ENCODE measurements at places on chromosomes 7 and 10.

DNA sequence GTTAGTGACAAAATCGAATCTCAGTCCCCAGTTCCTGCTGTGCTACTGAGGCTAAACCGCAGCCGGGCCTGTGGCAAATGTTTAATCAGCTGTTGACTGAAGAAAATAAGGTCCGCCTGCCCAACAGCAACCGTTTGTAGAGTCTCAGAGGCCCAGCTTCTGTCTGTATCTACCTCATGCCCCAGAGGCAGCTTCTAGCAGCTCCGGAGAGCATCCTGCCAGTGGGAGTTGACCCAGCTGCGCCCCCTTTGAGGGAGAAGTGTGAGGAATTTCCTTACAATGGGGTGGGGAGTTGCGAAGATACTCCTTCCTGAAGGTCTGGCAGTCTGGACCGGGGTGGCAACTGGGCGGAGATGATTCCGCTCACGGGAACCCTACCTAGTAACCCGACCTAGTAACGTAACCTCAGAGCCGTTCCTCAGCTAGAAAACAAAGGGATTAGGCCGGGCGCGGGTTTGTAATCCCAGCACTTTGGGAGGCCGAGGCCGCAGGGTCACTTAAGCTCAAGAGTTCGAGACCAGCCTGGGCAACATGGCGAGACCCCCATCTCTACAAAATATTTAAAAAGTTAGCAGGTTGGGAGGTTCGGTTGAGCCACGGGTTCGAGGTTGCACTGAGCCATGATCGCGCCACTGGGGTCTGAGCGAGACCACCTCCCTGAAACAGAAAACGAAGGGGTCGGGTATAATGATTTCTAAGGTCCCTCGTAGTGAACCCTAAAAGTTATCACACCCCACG lies 846 bp upstream of the ZNF775 start:
- no peak for DNase-seq

- no peak for DNase-seq
These were observed 48.4 kb downstream of the PRR15 start for GRCh38 chr7:29611941-29612544.

GRCh38 chr7:98400542-98401340 lies at the start of gene BAIAP2L1:
TSS of gene BAIAP2L1 (minus strand) at chr7:98401090. CDS start at chr7:98400852, 238 bp downstream.
- DNase-seq: peak; percentile 56

GRCh38 chr7:48528646-48529045 lies 357.4 kb downstream of the ABCA13 start:
- no peak for DNase-seq

GRCh38 chr10:93695740-93696139 lies 6.7 kb downstream of the FRA10AC1 start:
- no peak for DNase-seq

GRCh38 chr10:1670541-1671365 lies 66.6 kb downstream of the ADARB2 start:
- no peak for DNase-seq

GRCh38 chr7:87140271-87140748 lies 11.9 kb upstream of the DMTF1 start:
- no peak for DNase-seq

DNA sequence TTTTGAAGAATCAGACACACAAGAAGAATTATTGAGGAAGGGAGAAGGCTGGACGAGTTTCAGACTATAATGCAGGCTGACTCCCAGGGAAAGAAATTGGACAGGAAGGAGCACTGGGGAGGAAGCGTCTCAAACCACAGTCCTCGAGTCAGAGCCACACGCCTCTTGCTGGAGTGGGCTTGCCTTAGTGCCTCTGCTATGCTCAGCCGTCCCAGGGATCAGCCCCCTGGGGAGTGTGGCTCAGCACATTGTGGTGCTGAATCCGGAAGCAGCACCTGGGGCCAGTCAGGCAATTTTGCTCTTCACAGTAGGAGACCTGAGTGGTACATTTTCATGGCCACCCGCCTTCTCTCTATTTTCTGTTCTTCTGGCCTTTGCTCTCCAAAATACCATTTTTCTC lies 67.4 kb upstream of the SLC35G1 start:
- DNase-seq: no peak

- DNase-seq: no peak
These were observed 22.2 kb downstream of the PLA2G12B start for GRCh38 chr10:72932259-72933015.

DNA sequence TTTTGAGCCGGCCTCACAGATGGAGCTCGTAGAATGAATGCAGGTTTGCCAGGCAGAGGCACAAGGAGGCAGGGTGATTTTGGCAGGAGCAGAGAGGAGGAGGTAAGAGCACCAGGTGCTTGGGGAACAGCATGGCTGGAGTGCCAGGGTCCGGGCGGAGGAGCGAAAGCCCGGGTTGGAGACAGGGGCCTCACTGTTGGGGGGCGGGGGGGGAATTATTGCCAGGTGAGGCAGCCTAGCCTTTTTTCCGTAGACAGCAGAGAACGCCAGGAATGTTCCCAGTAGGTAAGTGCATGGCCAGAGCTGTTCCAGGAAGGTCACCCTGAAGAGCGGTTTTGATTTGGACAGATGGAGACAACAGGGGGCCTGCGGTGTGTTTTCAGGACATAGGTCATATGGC lies 9.5 kb downstream of the SRRM3 start:
- no peak for DNase-seq

- no peak for DNase-seq
These were observed 275.4 kb upstream of the PFKP start for GRCh38 chr10:2791774-2792443.

GRCh38 chr7:101123703-101124068 lies 3.2 kb upstream of the SERPINE1 start:
- DNase-seq: no peak

DNA sequence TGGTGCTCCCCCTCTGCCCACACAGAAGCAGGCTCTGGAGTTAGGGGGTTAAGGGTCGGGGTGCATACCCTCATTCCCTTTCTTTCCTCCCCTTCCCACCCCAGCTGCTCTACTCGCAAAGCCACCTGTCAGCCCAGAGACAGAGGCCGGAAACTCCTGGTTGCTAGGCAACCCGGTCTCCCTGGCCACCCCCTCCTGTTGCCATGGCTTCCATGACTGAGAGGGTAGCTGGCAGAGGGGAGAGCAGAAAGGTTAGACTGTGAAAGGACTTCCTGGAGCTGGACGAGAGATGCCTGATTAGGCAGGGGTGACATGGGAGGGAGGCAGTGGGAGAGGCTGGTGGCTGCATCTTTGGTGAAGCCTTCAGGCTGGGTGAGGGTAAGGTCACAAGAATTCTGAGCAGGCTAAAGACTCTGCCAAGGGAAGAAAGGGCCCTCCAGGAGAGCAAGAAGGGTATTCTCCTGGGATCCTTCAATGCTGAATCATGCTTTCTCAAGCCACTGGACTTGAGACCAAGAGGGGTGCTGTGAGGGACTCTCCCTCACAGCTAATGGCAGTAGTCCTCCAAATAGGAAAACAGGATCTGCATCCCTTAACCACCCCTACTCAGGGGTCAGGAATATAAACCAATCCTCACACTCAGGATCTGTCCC lies 5.4 kb downstream of the PSD start:
- DNase-seq: no peak

- no peak for DNase-seq
These were observed 27.8 kb upstream of the NUB1 start for GRCh38 chr7:151313857-151314256.

DNA sequence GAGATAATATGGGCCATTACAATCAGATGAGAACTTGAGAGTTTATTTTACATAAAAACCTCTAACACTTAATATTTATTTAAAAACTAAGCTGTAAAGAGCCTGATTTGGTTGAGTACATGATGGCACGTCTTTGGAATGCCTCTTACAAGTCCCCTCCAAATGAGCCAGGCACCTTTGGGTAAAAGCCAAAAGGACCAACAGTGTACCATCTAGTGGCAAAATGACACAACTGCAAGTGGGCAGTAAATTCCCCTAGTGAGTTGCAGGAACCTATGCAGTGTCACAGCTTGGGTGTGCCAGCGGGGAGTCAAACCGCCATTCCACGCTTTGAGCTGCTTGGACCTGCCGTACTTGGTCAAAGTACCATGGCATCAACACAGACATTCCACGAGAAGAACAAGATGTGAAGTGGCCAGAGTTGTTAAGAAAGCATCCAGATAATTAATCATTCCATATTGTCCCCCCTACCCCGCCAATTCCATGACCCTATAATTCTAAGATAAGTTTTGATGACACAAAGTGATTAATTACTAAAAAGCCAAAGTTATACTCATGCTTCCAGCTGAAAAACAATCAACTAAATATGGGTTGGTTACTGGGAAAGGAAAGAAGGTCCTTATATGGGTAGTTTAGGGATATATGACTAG lies 115.2 kb downstream of the SORBS1 start:
- peak; percentile 16 for DNase-seq

GRCh38 chr10:31011665-31012022 lies 20.0 kb downstream of the ZNF438 start:
- DNase-seq: no peak

DNA sequence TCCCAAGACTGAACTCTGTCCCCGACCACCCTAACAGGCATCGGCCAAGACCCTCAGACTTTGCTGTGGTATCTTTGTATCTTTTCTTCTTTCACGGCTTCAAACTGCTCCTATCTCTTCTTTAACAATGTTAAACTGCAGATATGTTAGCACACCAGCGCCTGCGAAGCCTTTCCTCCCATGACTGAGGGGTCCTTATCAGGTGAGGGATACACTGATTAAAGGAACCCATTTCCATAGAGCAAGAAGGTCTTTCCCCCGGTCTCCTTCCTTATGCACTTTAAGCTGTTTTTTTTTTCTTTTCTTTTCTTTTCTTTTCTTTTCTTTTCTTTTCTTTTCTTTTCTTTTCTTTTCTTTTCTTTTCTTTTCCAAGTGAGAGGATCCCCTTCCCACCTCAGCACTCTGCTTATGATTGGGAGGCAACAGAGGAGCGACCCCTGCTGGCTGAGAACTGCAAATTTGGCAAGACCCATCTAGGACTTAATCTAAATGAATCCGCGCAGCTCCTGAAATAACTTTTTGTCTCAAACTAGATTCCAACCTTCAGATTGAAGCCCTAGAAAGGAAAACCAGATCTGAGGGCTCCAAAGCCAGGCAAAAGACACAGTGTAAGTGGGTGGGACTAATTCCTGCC lies 109.9 kb downstream of the ITGB8 start:
- DNase-seq: no peak

DNA sequence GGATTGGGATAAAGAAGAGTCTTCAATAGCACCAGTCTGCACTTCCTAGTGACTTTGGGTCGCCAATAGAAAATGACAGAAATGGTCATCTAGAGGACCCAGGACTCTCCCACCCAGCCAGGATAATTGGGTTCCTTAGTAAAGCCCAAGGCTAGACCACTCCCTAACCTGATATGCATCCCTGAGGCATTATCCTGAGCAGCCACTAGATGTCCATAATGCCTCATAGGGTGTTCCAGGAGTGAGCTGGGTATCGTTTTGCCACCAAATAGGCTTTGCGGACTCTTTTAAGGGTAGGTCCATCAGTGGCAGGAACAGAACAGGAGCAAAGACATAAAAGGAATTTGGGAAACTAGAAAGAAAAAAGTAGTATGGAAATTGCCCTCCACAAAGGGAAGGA lies 4.5 kb upstream of the LRRC4 start:
- DNase-seq: no peak

DNA sequence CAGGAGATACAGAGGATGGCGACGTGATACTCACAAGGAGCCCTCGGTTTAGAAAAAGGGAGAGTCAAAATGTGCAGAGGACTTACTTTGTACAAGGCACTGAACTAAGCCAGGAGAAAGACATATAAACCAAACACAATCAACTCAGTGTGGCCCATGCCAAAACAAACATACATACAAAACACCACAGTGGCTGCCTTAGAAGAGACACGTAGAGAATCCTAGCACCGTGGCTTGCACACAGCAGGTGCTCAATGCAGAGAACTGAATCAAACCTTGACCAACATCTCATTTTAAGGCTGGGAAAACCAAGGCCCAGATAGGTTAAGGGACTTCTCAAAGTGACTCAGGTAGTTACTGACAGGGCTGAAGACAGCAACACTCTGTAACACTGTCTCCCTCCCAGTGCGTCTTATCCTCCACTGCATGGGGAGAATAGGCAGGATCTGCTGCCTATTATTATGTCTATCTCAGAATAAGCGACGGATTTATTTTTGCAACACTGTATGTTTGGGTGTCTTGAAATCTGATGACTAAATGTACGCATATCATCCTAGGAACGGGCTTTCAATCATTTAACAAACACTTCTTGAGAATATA lies 11.0 kb downstream of the SORBS1 start:
- no peak for DNase-seq

DNA sequence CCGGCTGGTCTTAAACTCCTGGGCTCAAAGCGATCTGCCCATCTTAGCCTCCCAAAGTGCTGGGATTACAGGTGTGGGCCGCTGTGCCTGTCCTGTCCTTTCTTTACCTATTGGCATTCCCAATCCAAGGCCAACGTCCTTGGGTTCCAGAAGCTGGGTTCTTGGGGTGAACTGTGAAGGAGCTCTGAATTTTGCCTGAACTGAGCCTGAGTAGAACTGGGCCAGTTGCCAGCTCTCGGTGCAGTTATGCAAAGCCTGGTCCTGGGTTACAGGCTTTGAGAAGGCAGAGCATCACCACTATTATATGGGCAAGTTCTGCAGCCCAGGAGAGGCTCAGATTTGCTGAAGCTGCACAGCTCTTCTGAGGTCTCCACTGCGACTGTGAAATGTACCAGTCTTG lies 24.6 kb upstream of the SH2D4B start:
- no peak for DNase-seq

DNA sequence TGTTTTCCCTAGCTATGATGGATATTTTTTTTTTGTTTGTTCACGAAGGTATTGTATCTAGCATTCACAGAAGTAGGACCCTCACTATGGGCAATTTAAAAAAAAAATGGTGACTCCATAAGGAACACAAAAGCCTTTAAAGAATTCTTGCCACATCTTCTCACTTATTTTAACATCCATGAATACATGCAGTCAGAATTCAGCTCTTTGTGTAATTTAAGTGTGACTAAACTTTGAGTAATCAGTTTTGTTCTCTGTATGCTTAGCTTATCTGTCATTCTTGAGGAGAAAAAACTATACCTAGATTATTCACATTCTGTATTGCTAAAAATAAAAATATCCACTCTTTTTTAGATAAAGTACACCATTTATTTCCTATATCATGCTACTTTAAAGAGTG lies 313.2 kb upstream of the KCND2 start:
- no peak for DNase-seq

GRCh38 chr10:127983344-127984100 lies 76.6 kb downstream of the PTPRE start:
- DNase-seq: no peak

GRCh38 chr10:29105516-29106215 lies 183.2 kb upstream of the LYZL1 start:
- no peak for DNase-seq

- DNase-seq: no peak
These were observed 99.7 kb downstream of the BMPR1A start for GRCh38 chr10:86856156-86856555.

GRCh38 chr10:14184841-14185315 lies 145.8 kb downstream of the FRMD4A start:
- peak; percentile 52 for DNase-seq

GRCh38 chr10:22978287-22978686 lies 50.4 kb downstream of the ARMC3 start:
- DNase-seq: no peak

DNA sequence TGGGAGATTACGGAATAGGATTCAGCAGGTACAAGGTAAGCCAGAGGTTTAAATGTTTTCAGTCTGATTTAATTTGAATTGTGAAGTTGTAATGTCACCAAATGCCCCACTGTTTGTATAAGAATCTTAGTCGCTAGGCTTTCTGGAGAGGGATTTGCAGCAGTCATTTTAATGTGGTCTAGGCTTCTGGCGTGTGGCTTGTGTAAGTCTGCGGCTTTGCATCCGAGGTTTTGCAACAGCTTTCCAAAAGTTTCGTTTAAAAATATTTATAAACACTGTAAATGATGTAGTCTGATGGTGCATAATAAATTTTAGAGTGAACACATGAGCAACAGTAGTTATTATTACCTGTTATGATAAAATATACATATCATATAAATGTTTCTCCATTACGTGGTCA lies 26.1 kb upstream of the BHLHA15 start:
- DNase-seq: no peak

Data from central memory CD8-positive, alpha-beta T cell (primary cell).